HL-60 (cell line): ENCODE measurements at places on chromosomes 3 and 15.
A peak's percentile ranks its signal among the peaks of the same experiment; 100 is the strongest.

- peak; percentile 84 for DNase-seq
Observed at GRCh38 chr3:49017971-49018706, at the start of gene DALRD3. Gene DALRD3, minus strand, starts transcription at chr3:49018580. Its CDS starts 16 bp downstream, at chr3:49018564.

- no peak for DNase-seq
Observed at GRCh38 chr3:28399206-28399605, 50.6 kb upstream of the AZI2 start.

DNA sequence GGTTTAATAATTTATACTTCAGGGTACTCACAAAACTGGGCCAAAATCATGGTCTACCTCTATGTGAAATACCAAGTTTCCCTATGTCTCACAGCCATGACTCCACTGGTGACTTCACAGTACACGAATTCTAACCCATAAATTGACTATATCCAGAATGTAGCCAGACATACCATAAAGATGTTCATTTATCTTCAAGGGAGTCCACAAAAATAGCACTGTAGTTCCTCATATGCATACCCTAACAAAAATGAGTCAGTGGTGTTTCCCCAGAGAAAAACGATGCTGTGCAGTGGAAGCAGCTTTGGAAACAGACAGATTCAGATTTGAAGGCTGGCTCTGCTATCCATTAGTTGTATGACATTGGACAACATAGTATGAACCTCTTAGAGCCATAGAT lies 438.8 kb downstream of the FHIT start:
- no peak for DNase-seq

GRCh38 chr3:191356631-191357439 lies 26.5 kb upstream of the UTS2B start:
- no peak for DNase-seq

DNA sequence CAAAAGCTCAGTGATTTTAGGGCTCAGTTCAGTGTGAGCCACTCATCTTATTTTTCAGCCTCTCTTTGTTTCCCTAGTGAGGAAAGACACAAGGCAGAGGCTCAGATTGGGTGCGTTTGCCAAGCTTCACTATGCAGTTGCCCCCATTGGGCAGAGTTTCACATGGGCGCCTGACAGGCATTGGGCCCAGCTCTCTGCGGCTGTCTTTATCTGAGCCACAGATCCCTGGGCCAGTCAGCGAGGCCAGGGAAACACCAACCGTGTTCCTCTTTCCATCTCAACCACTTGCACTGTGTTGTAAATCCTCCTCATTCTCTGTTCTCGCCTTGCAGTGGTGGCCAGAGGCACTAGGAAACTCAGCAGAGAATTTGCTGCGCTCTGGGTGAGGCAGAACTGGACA lies 10.8 kb downstream of the ESYT3 start:
- no peak for DNase-seq

- no peak for DNase-seq
Observed at GRCh38 chr3:17386432-17386831, 356.0 kb downstream of the TBC1D5 start.

DNA sequence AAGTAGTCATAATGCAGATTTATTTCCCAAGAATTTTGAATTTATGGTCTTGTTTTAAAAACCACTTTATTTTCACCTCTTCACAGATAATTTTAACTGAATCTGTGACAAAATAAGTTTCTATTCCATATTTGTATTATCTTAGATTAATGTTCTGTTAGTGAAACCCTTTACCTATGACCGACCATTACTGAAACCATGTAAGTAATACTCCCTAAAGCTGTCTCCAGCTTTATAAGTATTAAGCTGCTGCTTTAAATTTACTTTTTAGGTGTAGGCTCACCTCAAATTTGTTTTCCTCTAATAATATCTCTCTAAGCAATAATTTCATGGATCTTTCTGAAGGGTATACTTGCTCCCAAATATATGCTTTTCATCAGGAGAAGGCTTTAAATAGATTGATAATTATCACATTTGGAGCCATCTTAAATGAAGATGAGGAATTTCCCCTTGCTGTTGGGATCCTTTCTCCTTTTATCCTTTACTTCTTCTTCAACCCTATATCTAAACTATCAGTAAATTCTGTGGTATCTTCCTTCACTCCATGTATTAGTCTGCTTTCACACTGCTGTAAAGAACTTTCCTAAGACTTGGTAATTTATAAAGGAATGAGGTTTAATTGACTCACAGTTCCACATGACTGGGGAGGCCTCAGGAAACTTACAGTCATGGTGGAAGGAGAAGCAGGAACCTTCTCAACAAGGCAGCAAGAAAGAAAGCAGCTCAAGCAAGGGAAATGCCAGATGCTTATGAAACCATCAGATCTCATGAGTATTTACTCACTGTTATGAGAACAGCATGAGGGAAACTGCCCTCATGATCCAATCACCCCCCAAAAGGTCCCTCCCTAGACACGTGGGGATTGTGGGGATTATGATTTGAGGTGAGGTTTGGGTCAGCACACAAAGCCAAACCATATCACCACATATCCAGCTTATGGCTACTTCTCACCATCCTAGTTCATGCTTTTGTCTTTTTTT lies 92.3 kb upstream of the P2RY1 start:
- no peak for DNase-seq

- no peak for DNase-seq
Observed at GRCh38 chr3:89217148-89217685, 109.8 kb downstream of the EPHA3 start.

GRCh38 chr3:4061195-4061594 lies 242.0 kb upstream of the SETMAR start:
- peak; percentile 13 for DNase-seq

- no peak for DNase-seq
Observed at GRCh38 chr3:119420196-119420595, 43.2 kb downstream of the TMEM39A start.

GRCh38 chr3:63086190-63086589 lies 191.9 kb upstream of the SYNPR start:
- no peak for DNase-seq

- no peak for DNase-seq
Observed at GRCh38 chr3:24523988-24524727, 29.5 kb upstream of the THRB start.

GRCh38 chr3:185822221-185823000 lies 2.4 kb downstream of the IGF2BP2 start:
- no peak for DNase-seq

GRCh38 chr3:11088831-11089230 lies 65.5 kb upstream of the HRH1 start:
- DNase-seq, result no peak
